ENCODE measurements at places on chromosomes 5 and 9. TPM values are rescaled to one million over a fixed set of nuclear protein-coding genes. Genes with fewer than 3 reads are reported as not detected.
A peak's percentile ranks its signal among the peaks of the same experiment; 100 is the strongest.

The ZFP2 gene
- polyA plus RNA-seq, result 0.42 TPM

DNA sequence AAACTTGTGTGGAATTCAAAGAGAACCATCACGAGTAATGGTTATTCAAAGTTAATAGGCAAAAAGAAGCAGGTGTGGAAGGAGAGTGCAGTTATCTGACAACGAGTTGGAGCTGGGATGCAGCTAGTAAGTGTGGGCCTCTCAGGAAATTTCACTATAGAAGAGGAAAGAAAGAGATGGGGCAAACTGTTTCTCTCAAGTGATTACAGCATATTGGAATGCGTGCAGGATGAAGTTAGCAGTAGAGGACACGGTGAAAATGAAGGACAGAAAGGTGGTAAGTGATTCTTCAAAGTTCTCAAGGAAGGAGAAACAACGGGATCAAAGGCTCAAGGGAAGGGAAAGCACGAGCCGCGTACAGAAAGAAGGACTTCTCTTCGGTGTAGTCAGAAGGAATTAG lies 84.0 kb downstream of the ADAMTS12 start:
- no peak for DNase-seq
- H3K36me3 ChIP-seq, result no peaks in the 10 kb centered on the region
- H3K27ac ChIP-seq, result no peak overlapping the region
- H3K4me3 ChIP-seq, result no peak overlapping the region
- no peaks in the 10 kb centered on the region for H3K27me3 ChIP-seq
- no peaks in the 10 kb centered on the region for H3K4me1 ChIP-seq

The NIPAL4 gene
- polyA plus RNA-seq, result not detected

The PCDHGC5 gene
- not detected for polyA plus RNA-seq

DNA sequence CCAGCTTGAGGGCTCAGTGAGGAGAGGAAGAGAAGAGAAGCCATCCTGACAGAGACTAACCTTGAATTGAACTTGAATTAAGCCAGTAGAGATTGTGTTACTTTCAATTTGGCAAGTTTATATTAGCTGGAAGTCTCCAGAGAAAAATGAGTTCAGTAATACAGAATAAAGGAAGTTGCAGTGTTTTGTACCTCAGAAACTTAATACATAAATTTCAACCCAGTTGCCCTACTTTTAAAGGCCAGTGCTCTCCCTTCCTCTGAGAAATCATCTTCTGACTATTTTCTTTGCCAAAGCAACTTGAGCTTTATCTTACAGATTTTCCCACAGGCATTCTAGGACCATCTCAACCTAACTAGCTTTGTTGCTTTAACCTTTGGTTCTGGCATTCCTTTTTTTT lies 231.0 kb upstream of the GAS1 start:
- H3K36me3 ChIP-seq, result no peaks in the 10 kb centered on the region
- no peak for DNase-seq
- H3K4me3 ChIP-seq, result no peak overlapping the region
- H3K27me3 ChIP-seq, result no peaks in the 10 kb centered on the region
- no peak overlapping the region for H3K27ac ChIP-seq

- no peak overlapping the region for H3K27ac ChIP-seq
- H3K27me3 ChIP-seq, result no peaks in the 10 kb centered on the region
- H3K4me3 ChIP-seq, result no peak overlapping the region
- H3K4me1 ChIP-seq, result no peaks in the 10 kb centered on the region
Observed at GRCh38 chr9:38182321-38182720, 113.3 kb upstream of the SHB start.

DNA sequence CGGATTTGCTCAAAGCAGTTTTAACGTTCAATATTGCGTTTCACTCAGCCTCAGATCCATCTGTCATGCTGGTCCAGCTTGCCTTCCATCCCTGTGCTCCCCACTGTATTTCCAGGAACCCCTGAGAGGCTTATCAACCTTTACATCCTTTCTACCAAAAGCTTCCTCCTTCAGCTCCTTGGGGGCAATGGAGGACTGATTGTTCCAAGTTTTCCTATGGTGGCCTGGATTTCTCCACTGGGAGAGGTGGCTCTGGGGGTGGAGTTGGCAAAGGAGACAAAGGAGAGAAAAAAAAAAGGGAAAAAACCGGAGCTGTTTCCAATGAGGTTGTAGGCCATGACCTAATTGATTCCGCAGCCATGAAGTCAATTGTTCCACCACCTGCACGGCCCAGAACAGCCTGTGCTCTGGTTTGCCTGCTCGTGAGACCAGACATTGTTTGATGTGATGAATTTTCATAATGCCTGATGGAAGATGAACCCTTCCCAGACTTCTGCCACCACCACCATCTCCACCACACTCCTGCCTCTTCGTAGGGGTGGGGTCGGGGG lies 54.1 kb downstream of the ABLIM3 start:
- DNase-seq, result no peak
- no peaks in the 10 kb centered on the region for H3K36me3 ChIP-seq
- no peak overlapping the region for H3K27ac ChIP-seq
- no peaks in the 10 kb centered on the region for H3K4me1 ChIP-seq
- no peaks in the 10 kb centered on the region for H3K27me3 ChIP-seq
- H3K4me3 ChIP-seq, result no peak overlapping the region

DNA sequence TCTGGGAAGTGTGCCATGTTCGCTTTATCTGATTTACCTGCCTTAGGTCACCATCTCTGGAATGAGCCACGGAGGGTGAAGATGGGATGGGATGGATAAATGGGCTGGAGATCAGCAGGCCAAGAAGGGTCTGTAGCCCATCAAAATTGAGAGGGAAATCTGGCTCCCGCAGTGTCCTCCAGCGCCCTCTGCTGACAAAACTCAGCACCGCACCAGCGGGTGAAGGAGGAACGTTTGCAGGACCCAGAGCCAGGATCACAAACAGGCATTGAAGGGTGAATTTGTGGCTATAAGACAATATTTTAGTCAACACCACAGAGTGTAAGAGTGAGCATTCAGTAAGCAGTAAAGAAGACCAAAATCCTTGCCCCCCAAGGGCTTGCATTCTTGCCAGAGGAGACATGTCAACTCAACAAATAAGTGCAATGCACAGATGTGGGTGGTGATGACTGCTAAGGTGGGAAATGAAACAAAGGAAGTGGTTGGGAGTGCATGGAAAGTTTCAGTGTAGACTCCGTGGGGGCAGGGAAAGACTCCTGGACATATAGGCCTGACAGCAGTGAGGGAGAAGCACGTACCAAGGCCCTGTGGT lies 124.4 kb downstream of the TENT4A start:
- H3K4me1 ChIP-seq, result peaks cover 9% of the 10 kb centered on the region
- H3K4me3 ChIP-seq, result no peak overlapping the region
- H3K27ac ChIP-seq, result no peak overlapping the region
- H3K27me3 ChIP-seq, result no peaks in the 10 kb centered on the region

DNA sequence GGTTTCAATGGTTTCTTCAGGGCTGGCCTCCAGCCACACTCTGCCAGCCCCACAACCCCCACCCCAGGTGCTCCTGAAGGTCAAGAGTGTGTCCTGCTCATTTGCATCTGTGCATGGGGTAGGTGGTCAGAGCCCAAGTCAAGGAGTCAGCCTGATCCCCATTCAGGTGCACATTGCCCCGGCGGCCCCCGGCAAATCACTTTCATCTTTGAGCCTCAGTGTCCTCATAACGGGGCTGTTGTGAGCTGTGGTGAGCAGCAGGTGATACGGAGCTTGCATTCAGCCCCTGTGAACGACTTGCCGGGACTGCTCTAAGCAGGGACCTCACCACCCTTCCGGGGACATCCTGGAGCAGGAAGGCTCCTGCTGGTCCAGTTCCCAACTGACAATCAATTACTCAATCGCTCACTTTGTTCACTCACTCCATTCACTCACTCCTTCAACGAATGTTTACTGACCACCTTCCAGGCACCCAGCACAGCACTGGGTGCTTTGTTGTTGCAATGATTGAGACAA lies 93.2 kb upstream of the CPEB4 start:
- DNase-seq, result no peak
- no peak overlapping the region for H3K4me3 ChIP-seq
- no peaks in the 10 kb centered on the region for H3K27me3 ChIP-seq
- H3K27ac ChIP-seq, result no peak overlapping the region
- H3K4me1 ChIP-seq, result no peaks in the 10 kb centered on the region
- no peaks in the 10 kb centered on the region for H3K36me3 ChIP-seq

The TRMO gene
- polyA plus RNA-seq, result 21.7 TPM

DNA sequence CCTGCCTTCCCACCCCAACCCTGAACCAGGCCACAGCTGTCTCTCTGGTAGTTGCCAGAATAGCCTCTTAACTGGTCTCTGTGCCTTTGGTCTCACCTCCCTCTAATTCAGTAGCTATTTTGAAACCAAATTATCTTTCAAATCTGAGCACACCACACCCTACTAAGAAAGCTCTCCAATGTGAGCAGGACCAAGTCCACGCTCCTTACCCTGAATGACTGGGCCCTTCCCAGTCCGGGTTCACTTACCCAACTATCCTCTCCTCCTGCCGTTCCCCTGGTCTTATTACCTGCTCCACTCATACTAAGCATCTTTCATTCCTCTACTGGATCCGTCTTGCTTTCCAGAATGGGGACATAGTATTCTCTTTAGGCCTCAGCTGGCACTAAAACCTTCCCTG lies 16.8 kb downstream of the ANKH start:
- no peak for DNase-seq
- H3K27ac ChIP-seq, result no peak overlapping the region
- no peaks in the 10 kb centered on the region for H3K36me3 ChIP-seq
- H3K4me3 ChIP-seq, result no peak overlapping the region
- H3K4me1 ChIP-seq, result no peaks in the 10 kb centered on the region
- no peaks in the 10 kb centered on the region for H3K27me3 ChIP-seq

The KIF4B gene
- polyA plus RNA-seq, result not detected

DNA sequence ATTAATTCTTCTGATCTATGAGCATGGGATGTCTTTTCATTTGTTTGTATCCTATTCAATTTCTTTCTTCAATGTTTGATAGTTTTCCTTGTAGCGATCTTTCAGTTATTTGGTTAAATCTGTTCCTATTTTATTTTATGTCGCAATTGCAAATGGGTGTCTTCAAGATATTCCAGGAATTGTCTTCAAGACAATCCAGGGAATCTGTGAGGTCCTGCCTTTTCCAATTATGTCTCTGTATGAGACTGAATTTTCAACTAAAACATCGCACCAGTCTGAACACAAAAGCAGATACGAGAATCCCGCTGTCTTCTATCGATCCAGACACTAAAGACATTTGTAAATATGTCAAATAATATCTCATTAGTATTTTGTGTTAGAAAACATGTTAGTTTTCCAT lies 485.5 kb downstream of the BNC2 start:
- no peaks in the 10 kb centered on the region for H3K27me3 ChIP-seq
- no peak for DNase-seq
- H3K4me3 ChIP-seq, result no peak overlapping the region
- no peaks in the 10 kb centered on the region for H3K36me3 ChIP-seq

- no peaks in the 10 kb centered on the region for H3K27me3 ChIP-seq
- no peak within 1 kb of the TSS for H3K4me3 ChIP-seq
- no peaks in the 10 kb centered on the region for H3K36me3 ChIP-seq
- peak; percentile 53 for DNase-seq
- H3K27ac ChIP-seq, result no peak within 1 kb of the TSS
- H3K4me1 ChIP-seq, result no peaks in the 10 kb centered on the region
Observed at GRCh38 chr5:151924564-151925301, at the start of gene GLRA1. Gene GLRA1 (minus strand): TSS chr5:151924851. CDS start chr5:151924549, 302 bp downstream.

Data from CD4-positive, alpha-beta memory T cell (primary cell).